ENCODE measurements at places on chromosomes 7 and 10.

DNA sequence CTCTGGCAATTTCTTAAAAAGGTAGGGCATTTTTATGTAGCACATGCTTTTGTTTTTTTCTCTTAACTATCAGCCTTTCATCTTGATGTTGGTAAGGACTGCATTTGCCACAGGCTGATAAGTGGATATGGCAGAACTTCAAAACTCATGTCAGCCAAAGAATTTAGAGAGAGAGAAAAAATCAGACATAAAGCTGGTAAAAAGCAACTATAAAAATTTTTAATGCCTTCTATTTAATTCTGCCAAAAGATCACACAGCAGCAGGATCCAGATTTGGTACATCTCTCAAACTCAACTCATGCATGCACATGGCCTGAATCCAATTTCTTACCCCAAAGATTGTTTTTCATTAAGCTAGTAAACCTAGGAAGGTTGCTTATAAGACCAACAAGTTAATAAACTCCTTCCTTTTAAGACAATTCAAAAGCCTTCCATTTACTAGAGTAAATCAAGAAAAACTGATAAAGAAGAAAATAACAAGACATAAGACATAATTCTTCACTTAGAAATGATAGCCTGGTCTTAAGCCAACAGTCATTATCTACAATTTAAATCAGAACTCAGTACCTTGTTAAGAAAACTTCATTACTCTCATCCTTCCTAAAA, 69.3 kb downstream of the GLI3 start:
- no peak for DNase-seq

GRCh38 chr10:112202561-112203241, 19.1 kb upstream of the GPAM start:
- no peak for DNase-seq

- no peak for DNase-seq
Observed at GRCh38 chr10:66833861-66834260, 92.0 kb upstream of the LRRTM3 start.

DNA sequence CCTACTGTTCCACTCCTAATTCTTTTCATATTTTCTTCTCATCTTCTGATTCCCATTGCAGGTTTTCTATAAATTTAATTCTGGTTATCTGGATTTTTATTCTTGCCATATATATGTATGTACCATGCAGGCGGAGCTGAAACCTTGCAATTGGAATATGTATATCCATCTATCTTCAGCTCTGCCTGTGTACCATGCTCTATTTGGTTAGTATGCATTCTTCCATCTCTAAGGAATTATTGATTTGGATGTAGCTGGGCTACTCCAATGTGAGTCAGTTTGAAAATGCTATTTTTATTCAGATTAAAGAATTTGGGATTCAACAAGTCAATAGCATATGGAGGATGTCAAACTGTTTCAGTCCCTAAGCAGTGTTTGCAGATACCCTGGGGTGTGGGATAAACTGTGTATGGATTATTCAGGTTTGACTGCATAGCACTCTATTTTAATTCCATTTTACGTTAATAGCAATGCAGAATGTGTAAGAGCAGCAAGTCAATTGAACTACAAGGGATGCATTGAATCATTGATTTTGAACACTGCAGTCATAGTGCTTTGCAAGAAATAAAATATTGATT, 528.1 kb upstream of the FZD8 start:
- no peak for DNase-seq

DNA sequence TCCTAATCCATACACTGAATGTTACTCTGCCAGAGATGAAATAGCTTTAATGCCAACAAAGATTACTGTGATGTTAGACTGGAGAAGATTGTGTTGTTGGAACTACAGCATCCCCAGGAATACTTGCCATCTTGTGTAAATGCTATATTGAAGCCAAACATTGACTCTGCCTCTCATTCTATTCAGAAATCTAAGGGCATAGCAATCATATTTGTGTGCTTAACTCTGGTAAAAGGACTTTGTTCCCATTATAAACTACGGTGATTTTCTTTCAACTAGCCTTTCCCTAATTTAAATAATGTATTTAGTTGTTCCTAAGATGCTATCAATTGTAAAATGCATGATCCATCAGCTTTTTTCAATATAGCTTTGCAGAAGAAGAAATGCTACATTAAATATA, 498.4 kb upstream of the LRRN3 start:
- DNase-seq: no peak

- DNase-seq: no peak
Observed at GRCh38 chr10:132847416-132847777, 61.5 kb upstream of the NKX6-2 start.

DNA sequence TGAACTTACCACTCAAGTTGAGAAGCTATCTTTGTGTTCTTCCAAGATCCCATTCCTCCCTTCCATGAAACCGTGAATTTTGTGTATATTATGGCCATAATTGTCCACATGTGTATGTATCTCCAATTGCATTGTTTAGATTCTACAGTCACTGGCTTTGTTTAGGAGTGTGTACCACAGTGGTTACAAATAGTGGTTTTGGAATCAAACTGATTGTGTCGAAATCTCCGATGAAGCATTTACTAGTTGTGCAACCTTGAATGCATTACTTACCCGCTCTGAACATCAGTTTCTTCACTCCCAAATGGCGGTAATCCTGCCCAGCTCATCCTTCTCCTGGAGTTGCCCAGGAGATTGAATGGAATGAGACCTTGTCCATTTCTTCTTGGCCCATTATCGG, 145.0 kb upstream of the ZNF32 start:
- DNase-seq: no peak

- DNase-seq: no peak
Observed at GRCh38 chr10:78162853-78163252, 129.2 kb downstream of the RPS24 start.

DNA sequence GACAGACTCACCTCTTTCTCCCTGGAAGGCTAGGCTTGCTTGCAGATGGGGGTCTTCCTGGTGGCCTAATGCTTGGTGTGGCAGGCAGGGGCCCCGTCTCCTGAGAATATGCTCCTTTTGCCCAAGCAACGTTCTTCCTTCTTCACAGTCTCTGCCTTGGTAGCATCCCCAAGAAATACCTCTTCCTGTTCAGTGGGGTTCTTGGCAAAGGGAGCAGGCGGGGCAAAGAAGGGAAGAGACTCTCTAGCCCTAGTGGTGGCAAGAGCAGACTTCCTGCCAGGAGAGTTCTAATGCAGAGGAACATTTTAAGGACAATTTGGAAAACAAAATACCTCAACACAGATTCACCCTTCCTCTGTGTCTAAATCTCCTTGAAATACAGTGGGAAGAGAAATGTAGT, at the start of gene CLEC5A:
TSS of gene CLEC5A (minus strand) at position 179 of the 400 bp plus-strand sequence. CDS start 682 bp downstream, outside the sequence.
- no peak for DNase-seq

- DNase-seq: no peak
Observed at GRCh38 chr10:44361109-44361508, 23.8 kb downstream of the CXCL12 start.

DNA sequence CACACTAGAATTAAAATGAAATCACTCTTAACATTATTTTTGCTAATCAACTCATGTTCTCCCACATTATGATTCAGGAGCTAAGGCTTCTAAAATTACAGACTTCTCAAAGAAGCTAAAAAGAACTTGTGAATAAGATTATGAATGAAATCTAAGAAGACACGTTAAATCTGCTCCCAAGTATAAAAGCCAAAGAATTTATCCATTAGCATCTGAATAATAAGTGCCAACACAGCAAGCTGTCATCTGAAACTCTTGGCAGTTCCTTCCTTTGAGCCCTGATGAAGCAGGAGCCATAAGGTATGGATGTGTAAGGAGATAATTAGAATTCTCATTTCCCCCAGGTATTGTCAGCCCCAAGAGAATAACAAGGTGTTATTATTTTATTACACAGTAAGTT, 50.3 kb downstream of the TPK1 start:
- DNase-seq: no peak

DNA sequence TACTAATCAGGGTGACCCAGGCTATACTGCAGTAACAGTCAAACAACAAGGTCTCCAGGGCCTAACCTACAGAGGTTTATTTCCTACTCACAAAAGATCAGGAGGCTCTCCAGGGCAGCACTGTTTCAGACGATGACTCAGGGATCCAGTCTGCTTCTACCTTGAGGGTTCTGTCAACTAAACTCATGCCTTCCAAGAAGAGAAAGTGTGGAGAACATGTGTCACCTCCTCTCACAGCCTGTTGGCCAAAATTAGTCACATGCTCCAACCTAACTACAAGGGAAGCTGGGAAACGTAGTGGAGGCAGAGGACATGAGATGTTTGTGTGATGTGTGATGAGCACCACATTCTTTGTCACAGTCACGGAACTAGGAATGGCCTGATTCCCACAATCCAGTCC, 14.7 kb upstream of the INA start:
- DNase-seq: no peak

DNA sequence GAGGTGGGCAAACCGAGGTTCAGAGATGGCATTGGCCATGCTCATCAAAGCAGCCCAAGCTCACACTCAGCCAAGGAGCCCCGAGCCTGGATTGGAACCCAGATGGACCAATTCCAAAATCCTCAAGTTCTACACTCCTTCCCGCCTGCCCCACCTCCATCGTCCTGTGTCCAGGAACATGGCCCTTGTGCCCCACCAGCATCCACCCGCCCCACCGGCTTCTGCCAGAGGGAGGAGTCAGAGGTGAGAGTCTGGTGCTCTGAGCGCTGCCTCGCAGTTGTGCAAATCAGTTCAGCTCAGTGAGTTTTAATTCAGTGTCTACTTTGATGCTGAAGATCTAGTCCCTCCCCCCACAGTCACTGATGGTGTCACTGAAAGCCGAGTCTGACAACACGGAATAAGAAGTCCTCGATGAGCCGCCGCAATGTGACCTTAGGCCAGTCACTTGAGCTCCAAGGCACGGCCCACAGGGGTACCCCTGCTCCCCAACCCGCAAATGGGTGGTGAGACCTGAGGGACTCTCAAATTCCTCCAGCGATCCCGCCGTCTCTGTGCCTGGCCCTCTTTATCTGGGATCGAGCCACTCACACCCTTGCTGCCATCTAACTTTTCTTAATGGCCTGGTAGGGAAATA, 26.3 kb downstream of the PRKAG2 start:
- no peak for DNase-seq

DNA sequence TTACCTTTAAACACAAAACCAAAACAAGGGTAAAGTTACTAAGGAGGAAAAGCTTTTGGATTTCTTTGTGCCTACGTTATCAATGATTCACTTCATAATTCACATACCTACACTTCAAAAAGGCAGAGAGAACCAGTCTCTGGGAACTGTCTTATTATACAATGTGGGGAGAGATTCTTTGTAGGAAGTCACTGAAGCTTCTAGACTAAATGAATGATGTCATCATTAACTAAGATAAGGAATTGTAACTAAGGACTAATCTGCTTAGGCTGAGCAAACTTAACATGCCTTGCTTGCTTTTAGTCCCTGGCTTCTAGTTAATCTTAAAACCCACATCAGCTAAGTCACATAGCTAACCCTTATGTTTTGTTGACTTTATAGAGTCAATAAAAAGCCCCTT, 771.2 kb downstream of the NXPH1 start:
- DNase-seq: no peak

GRCh38 chr10:78702186-78702585, 366.6 kb upstream of the ZMIZ1 start:
- DNase-seq: no peak

- no peak for DNase-seq
Observed at GRCh38 chr7:31853380-31853779, 166.4 kb downstream of the PPP1R17 start.

DNA sequence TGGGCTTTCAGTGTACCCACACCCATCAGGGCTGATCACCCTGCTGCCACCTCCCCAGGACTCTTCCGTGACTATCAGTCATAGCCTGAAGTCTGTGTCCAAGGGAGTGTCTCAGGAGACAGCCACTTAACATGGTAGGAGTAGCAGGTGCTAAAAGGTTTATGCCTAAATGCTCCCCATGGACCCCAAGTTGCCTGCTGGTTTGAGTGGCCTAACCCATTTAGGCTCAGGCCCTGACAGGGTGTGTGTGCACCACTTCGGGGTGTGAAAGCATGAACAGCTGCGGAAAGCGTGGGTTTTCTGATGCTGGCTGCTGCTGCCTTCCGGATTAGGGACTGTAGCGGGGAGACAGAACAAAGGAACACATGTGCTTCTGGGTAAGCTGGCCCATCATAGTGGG, 93.2 kb upstream of the SAMD8 start:
- DNase-seq: no peak

GRCh38 chr7:39890411-39890810, 59.6 kb upstream of the CDK13 start:
- DNase-seq: no peak

GRCh38 chr7:83248000-83248399, 85.3 kb upstream of the PCLO start:
- DNase-seq: no peak

DNA sequence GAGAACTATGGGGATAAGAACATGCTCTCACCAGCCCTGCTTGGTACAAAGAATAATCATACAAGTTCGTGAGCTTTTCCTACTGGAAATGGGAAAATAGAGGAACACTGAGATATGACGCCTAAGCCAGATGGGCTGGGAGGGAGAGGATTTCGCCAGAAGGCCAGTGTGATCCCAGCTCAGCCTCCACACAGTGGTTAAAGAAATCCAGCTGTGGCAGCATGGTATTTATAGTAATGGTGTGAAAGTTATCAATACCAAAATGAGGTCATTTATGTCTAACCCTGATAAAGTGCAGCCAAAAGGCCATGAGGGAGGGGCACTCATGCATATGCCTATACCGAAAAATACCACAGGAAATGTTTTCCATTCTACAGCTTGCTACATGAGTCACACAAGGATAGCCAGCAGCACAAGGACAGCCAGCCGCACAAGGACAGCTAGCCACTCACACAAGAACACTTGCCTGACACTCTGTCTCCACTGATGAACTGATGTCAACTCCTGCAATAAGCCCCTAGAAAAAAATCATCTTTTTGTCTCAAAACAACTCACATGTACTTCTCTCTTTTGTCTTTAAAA, 49.4 kb downstream of the FRMPD2 start:
- no peak for DNase-seq

- no peak for DNase-seq
Observed at GRCh38 chr7:35556515-35557471, 138.1 kb downstream of the HERPUD2 start.

DNA sequence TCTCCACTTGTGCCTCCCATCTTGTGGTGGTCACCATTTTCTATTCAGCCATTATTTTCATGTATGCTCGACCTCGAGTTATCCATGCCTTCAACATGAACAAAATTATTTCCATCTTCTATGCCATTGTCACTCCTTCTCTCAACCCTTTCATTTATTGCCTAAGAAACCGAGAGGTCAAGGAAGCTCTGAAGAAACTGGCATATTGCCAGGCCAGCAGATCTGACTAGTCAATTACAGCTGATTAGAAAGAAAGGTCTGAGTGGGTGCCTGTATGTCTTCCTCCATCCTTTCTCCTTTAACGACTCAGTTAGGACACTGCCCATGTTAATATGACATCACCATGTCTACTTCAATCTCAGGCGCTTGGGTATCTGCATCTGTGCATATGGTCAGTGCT, 4.6 kb downstream of the OR6B1 start:
- no peak for DNase-seq

DNA sequence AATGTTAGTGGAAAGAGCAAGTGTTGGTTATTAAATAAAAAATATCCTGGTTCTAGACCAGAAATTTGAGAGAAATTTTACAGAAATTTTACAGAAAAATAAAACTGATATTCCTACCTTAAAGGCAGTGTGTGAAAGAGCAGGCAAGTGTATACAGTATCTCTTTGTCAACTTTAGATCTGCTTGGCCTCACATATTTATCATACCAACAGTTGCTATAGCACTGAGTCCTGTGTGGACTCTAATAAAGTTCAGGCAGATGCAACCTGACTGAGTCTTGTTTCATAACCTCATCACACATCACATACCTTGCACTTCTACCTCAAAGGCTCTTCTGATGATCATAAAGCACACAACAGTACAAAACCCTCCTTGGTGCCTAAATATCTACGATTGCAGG, 552.4 kb upstream of the PCDH15 start:
- no peak for DNase-seq

All from cortex of kidney (tissue), 1 donor.